ENCODE measurements at places on chromosomes 3 and 15.

- DNase-seq = no peak
Observed at GRCh38 chr3:9349321-9350117, 13.3 kb upstream of the THUMPD3 start.

DNA sequence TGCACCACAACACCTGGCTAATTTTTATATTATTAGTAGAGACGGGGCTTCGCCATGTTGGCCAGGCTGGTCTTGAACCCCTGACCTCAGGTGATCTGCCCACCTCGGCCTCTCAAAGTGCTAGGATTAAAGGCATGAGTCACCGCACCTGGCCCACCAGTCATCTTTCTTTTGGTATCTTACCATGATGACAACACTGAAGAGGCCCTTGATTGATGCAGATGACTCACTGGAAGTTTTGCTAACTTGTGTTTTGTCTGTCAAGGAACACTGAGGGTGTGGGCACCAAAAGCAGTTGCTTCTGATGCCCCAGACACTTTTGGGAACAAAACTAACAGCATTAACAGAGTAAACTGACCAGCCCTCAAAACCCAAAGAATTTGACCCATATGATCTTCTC lies 88.3 kb downstream of the MYO5A start:
- no peak for DNase-seq

GRCh38 chr3:172125963-172126457 lies 86.6 kb downstream of the FNDC3B start:
- no peak for DNase-seq

GRCh38 chr3:17967111-17967510 lies 224.7 kb upstream of the TBC1D5 start:
- peak; percentile 81 for DNase-seq

DNA sequence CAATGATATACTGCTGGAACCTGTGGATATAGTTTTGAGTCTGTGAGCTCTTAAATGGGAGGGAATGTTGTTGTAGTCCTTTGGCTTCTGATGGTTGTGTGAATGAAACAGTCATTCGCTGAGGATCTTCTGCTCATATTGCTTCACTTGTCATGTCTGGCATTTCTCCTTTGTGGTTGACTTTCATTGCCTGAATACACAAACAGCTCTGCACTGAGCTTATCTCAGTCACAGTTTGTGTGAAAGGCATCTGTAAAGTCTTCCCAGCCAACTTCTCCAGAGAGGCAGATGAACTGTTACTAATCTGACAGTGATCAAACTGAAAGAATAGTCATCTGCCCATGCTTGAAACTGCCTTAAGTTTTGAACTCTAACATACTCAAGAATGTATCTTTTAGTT lies 59.8 kb downstream of the TMED3 start:
- DNase-seq = no peak

- no peak for DNase-seq
Observed at GRCh38 chr3:152486364-152486763, 217.6 kb downstream of the MBNL1 start.

DNA sequence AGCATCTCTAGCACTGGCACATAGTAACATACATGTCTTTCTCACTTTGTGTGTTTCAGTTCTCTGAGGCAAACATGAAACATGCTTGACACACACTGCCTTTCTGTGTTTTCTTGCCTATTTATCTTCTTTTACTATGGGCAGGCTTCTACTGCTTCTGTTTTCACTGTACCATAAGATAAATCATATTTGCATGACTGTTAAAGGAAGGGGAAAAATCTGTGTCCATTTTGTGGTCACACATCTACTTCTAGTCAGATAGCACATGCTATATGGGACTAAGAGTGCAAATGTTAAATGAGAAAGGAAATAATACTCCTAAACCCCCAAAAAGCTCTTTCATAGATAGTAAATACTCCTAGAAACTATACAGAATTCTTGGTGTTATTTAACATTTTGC lies 386.4 kb downstream of the ZBTB20 start:
- no peak for DNase-seq

GRCh38 chr3:9253327-9253726 lies 3.9 kb upstream of the SRGAP3 start:
- no peak for DNase-seq

- no peak for DNase-seq
Observed at GRCh38 chr3:115236496-115236895, 89.4 kb upstream of the ZBTB20 start.

- DNase-seq = no peak
Observed at GRCh38 chr3:108548886-108549285, 38.5 kb upstream of the MYH15 start.

DNA sequence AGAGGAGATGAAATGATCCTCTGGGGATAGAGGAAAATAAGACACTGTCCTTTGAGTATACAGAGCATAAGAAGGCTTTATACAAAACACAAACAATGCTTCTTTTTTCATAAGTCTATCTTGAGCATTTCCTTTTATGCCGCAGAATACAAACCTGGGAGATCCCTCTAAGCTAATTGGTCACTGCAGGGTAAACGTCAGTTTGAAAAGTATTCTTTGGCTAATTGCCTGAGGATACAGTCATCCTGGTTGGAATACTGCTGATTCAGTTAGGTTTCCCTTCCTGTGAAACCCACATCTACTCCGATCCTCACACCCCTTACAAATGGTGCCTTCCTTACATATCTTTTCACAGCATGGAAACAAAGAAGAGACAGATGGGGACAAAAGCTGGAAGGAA lies 10.6 kb downstream of the WNT5A start:
- no peak for DNase-seq

DNA sequence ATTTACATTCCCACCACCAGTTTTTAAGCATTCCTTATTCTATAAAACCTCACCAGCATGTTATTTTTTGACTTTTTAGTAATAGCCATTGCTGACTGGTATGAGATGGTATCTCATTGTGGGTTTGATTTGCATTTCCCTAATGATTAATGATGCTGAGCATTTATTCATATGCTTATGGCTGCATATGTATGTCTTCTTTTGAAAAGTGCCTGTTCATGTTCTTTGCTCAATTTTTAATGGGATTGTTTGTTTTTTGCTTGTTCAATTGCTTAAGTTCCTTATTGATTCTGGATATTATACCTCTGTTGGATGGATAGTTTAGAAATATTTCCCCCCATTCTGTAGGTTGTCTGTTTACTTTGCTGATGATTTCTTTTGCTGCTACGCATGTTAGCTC lies 16.1 kb downstream of the TBC1D5 start:
- no peak for DNase-seq

- no peak for DNase-seq
Observed at GRCh38 chr3:40020689-40021088, 211.3 kb downstream of the MYRIP start.

Measured in hippocampal formation (tissue), 2 donors.